Progenitor cell of endocrine pancreas (in vitro differentiated cells): ENCODE measurements at places on chromosomes 12 and 14.

DNA sequence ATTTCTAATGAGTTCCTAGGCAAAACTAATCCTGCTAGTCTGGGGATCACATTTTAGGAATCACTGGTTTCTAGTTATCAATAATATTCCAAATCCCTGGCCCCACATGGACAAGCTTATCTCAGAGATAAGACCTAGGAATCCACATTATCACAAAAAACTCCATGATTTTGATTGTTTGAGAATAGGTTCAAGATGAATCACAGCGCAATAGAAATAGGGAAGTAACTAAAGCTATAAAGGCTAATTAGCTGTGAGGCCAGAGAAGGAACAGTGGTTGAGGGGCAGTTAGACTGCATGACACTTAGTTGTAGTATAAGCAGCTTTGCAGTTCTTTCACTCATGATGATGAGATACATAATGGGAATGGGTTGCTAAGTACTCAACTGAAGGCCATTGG is 13.1 kb upstream of the ATP5F1B start:
- H3K4me1 ChIP-seq, result no peaks in the 10 kb centered on the region
- H3K36me3 ChIP-seq, result peaks cover 13% of the 10 kb centered on the region
- no peaks in the 10 kb centered on the region for H3K27me3 ChIP-seq
- no peak overlapping the region for H3K4me3 ChIP-seq

- no peak overlapping the region for H3K27ac ChIP-seq
- H3K4me3 ChIP-seq, result no peak overlapping the region
- no peaks in the 10 kb centered on the region for H3K36me3 ChIP-seq
- H3K27me3 ChIP-seq, result no peaks in the 10 kb centered on the region
- DNase-seq, result no peak
Measured at GRCh38 chr12:84411031-84411430, 501.6 kb downstream of the SLC6A15 start.

DNA sequence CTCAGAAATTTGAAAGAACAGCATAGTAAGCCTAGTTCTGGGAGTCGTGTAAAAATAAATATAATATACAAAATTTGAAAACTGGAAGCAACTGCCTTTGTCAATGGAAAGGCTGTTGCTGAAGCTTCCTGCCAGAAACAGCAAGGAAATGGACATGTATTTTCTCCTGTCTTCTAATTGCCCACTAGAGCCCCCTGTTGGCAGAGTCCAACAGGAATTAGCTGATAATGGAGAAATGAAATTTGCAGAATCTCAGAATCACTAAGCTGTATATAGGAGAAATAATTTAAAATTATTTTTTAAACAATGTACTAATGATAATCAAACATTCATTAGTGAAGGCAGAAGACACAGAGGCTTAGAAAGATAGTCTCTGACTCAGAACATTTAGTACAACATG is 414.8 kb downstream of the SLC6A15 start:
- DNase-seq, result no peak
- H3K36me3 ChIP-seq, result no peaks in the 10 kb centered on the region

- no peaks in the 10 kb centered on the region for H3K27me3 ChIP-seq
- DNase-seq, result no peak
- H3K4me3 ChIP-seq, result no peak overlapping the region
Measured at GRCh38 chr14:94398182-94398479, 9.7 kb upstream of the SERPINA1 start.
